ENCODE measurements at places on chromosomes 16 and 17.
A peak's percentile ranks its signal among the peaks of the same experiment; 100 is the strongest.

- DNase-seq, result no peak
Measured at GRCh38 chr17:34837876-34838478, 123.3 kb downstream of the CCT6B start.

DNA sequence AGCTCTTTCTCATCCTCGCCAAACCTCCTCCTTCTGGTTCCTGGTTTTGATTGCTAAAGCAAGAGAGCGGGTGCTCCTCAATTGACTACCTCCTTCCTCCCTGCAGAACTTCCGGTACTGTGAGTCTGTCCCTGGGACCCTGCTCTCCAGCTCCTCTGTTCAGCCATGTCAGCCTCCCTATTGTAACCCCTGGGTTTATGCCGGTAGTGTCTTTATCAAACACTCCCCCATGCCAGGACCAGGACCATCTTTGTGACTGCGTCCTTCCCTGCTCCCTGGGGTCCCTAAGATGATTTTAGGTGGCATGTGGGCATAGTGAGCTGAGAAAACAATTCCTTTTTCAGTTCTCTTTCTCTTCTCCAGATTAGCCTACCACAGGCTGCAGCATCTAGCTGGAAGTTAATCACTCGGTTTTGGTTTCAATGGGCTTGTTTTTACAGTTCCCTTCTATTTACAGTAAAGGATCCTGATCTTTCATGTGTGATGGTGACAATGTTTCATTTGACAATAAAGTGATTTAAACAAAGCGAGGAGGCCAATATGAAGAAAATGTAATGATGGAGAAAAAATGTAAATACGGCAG, 27.7 kb upstream of the IL21R start:
- DNase-seq, result no peak

GRCh38 chr16:72722552-72722951, 325.4 kb downstream of the ZFHX3 start:
- DNase-seq, result no peak

DNA sequence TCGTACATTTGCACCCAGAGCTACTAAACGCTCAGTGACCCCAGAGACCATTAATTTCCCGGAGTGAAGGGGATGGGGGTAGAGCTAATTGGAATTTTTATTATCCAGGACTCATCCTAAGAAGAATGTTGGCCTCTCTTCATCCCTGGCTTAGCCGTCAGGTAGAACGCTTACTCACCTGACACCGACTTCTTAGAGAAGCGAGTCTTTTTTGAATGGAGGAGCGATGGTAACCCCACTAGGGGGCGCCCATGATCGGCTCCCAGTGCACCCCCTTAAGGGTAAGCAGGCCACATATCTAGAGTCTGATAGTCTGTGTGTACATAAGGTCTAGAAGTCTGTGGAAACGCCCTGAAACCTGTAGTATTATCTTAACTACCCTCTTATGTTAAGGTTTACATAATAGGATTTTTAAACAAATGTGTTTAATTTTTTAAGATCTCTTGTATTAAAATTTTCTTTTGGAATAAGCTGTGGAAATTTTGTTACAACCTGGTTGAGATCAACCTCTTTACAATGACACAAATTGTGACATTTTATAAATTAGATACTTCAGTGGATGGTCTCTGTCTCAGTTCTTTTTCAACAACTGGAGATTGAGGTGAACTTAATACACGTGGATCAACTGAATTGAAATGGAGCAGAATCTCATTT, 229.8 kb downstream of the CPPED1 start:
- DNase-seq, result peak; percentile 43

- no peak for DNase-seq
Measured at GRCh38 chr17:78735832-78736525, 46.1 kb downstream of the CYTH1 start.

DNA sequence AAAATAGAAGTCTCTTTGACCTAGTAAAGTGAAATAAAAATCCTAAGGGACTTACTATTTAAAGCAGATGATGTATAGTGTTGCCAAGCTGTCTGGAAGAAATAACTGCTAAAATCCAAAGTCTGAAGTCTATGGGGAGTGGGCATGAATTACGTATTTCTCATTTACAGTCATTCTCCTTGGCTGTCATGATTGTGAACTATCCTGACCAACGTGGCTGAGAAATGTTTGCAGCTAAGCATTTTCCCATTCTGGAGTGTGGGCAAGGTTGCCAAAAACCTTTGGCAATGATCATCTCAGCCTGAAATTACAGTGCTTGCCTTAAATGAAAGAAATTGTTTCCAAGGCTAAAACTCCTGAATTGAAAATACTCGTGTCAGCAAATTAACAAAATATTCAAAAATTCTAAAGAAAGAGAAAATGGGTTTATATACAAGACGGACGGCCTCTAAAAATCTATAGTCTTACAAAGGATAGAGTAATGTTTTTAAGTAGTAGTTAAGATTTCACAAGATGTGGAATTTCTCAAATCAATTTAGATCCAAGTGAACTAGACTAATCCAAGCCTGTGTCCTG, 77.0 kb downstream of the CACNG1 start:
- peak; percentile 77 for DNase-seq

- no peak for DNase-seq
Measured at GRCh38 chr17:74798239-74798707, 22.1 kb upstream of the NAT9 start.

DNA sequence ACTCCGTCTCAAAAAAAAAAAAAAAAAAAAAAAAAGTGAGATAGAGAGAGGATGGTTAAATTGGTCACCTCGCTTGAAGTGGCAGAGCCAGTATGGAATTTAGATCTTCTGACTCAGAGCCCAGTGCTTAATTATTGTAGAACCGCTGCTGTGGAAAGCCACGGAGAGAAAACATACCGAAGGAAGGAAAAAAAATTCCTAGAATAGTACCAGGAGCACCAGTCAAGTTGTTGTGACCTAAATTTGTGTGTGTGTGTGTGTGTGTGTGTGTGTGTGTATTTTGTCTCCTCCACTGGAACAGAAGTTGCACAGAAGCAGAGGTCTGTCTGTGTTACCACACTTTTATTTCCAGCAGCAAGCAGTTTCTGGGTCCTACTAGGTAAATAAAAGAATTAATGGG, 10.6 kb upstream of the NUP85 start:
- no peak for DNase-seq

DNA sequence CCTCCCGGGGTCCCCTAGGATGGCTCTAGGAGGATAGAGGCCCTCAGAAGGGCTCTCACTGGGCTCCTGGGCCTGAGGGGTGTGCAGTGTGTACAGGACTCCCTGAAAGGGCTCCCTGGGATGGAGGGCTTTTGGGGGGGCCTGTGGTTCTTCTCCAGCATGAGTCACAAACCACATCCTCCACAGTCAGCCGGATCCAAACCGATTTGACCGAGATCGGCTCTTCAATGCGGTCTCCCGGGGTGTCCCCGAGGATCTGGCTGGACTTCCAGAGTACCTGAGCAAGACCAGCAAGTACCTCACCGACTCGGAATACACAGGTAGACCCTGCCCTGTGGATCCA, 4.5 kb downstream of the TRPV2 start:
- DNase-seq, result no peak

DNA sequence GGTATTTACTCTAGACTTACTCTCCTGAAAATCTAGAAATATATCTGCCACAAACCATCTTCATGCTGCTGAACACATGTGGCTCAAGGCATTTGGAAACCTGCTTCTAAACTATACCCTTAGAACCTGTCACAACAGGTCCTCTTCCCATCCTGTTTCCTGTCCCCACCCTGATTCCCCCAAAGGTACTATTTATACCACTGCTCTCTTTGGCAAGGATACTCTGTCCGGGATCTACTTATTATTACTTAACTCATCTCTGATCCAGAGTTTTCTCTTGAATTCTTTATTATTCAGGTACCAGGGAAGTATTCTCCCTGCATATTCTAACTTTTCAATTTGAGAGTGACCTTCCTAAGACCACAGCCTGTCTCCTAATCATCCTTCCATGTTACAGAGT, 33.4 kb downstream of the TRAF4 start:
- DNase-seq, result no peak

- DNase-seq, result no peak
Measured at GRCh38 chr17:48462946-48463345, 32.9 kb upstream of the SKAP1 start.

DNA sequence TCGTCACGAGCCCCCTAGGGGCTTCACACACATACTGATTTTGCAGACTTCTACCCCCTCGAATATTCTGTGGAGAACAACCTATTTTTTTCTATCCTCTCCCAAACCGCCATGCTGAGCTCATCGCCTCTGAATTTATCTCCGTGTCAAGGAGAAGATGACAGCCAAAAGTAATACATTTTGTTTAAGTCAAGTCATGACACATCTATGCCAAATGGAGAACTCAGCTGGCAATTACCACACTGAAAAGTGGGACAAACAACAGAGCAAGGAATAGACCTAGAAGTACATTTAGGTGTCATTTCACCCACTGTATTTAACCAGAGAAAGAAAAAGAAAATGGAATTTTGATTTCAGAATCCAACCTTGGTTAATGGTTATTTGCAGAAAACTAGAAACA, 260.2 kb downstream of the SLC39A11 start:
- no peak for DNase-seq

DNA sequence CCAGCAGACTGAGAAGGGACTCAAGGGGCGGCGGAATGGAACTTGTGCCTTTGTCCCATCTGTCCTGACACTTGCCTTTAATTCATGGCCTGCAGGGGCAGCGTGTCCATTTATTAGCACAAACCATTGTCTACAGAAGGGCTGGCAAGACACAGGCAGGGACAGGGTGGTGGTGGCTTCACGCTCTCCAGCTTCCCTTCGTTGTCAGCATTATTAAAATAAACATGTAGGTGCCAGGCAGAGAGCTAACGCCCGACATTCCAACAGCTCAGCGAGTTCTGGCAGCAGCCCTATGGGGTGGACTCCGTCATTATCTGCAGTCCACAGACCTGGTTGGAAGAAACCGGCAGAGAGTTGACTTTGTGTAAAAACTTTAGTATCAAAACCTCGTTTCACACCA, 16.3 kb downstream of the DNAI2 start:
- no peak for DNase-seq

- DNase-seq, result no peak
Measured at GRCh38 chr16:48126801-48127644, 28.8 kb downstream of the ABCC12 start.

- DNase-seq, result no peak
Measured at GRCh38 chr17:18084256-18084655, 3.5 kb upstream of the DRG2 start.

GRCh38 chr16:51919736-51920135, 627.2 kb downstream of the TOX3 start:
- DNase-seq, result no peak

DNA sequence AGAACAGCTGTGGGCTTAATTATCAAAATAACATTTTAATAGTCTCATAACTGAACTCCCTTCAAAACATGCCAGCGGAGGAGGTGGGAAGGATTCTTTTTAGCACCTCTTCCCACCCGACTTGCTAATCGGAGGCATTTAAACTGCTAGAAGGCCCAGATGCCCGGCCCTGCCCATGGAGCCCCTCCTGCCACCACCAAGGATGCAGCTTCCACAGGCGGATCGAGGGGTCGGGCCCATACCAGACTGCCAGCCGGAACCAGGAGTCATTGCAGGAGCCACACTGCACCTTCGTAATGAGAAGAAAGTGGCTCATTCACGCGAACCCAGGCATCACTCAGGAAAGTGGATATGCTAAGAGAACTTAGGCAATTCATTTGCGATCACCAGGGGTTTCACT, 201.2 kb downstream of the C16orf78 start:
- no peak for DNase-seq

DNA sequence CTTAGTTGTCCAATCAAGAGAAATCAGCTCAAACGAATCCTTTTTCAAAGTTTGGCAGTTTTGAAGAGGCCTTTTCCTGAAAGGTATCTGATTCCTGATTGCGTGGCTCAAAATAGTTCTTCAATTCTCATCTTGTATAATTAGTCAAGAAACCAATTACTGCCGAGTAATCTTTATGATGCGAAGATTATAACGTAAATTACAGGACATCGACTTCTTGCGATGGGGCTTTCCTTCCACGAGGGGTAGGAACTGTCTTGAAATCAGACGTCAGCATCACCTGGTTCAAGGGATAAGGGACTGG, 644 bp upstream of the ARL2BP start:
- DNase-seq, result no peak

GRCh38 chr16:86874141-86874540, 295.8 kb downstream of the FOXL1 start:
- DNase-seq, result no peak

- no peak for DNase-seq
Measured at GRCh38 chr16:65116216-65116615, 5.6 kb downstream of the CDH11 start.

DNA sequence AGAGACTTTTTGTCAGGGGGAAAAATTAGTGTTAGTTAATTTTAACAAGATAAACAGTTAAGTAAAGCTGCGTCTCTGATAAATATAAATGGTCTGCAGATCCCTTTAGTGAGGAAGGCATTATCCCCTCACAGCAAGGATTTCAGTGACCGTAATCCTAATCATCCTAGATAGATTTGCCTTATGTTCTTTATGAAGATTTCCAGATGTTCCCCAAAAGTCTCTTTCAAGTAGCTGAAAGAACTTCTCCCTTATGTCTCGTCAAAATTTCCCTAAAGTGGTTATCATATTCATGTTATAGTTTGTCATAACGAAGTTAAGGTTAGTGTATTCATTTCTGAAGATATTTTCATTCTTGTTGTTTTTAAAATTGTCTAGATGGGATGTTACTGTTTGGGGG, 5.6 kb downstream of the MOSMO start:
- DNase-seq, result no peak

- no peak for DNase-seq
Measured at GRCh38 chr16:57427824-57428223, 19.4 kb downstream of the CIAPIN1 start.

DNA sequence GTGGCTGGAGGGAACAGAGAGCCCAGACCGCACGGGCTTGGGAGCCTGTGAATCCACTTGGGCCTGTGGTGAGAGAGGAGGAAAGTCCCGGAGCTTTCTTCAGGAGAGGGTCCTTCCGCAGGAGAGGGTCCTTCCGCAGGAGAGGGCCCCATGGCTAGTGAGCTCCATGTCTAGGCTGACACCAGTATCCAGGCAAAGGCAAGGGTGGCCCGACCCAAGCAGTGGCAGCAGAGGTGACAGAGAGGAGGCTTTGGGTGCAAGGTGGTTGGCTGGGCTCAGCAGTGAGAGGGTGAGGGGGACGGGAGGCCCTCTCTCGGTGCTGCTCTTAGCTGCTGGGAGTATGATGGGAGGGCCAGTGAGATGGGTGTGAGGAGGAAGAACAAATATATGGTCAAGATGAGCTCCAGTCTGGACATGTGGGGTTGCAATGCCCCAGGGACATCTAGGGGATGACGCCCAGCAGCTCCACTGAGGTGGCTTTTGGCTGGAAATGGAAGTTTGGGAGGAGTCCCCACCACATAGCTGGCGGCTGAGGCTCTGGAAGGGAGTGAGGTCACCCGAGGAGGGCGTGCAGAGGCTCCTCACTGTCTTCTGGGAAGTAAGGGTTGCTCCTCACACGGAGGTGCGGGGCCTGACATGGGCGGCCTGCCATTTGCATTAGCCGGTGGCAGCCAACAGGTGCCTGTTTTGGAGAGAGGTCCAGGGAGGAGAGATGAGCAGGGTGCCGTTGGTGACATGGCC, 2.3 kb upstream of the HSD3B7 start:
- DNase-seq, result no peak

DNA sequence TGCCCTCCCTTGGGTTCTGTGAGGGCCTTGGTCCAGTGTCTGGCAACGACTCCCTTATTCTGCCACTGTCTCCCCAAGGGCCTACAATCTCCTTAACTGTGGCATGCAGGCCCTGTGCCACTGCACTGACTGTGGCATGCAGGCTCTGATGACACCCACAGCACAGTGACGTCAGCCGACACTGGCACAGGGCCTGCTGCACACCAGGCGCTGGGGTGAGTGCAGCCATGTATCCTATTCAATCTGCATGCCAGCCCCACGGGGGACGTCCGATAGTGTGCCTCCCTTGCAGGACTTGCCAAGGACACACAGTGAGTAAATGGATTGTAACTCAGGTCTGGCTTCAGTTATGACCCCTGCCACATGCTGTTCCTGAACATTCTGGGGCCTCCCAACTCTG, 39.8 kb upstream of the RASD1 start:
- DNase-seq, result peak; percentile 42

Data from cerebellar cortex (tissue), 1 donor.